ENCODE measurements at places on chromosomes 1 and 21.

GRCh38 chr1:161727256-161727924 is 6.0 kb downstream of the FCRLB start:
- DNase-seq, result no peak

GRCh38 chr21:37367336-37367702 is 746 bp downstream of the DYRK1A start:
- no peak for DNase-seq

- DNase-seq, result no peak
These were observed 3.0 kb downstream of the KIRREL1 start for GRCh38 chr1:157996433-157996832.

GRCh38 chr21:34618941-34619340 is 4.0 kb upstream of the RCAN1 start:
- no peak for DNase-seq

DNA sequence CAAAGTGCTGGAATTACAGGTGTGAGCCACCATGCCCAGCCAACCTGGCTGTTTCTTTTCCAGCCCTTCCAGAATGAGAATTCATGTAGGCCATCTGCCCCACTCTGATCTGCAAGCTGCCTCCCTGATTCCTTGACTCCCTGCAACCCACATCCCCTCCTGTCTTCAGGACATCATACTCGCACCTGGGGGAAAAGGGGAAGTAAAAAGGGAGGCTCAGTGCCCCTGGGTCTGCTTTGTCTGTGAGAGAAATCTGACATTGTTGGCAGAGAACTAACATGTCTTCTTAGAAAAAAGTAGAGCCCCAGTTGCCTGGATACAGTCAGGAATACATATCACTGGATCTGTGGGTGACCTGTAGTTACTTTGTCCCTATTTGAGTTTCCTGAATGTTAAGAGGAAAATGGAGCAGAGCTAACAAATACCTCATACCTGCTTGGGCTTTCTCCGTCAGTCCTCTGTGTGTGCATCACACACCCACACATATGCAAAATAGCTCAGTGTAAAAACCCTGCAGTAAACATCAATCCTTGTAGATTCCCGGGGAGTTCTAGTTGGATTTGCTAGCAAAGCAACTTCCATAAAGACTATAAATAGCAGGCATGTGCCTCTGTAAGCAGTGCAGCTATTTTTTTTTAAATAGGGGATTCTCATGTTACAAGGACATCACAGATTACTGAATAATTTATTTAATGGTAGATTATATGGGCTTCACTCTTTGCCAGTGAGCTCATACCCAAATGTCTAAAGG is 62.9 kb downstream of the TEX35 start:
- no peak for DNase-seq

GRCh38 chr1:8780405-8780804 is 37.0 kb downstream of the RERE start:
- no peak for DNase-seq

DNA sequence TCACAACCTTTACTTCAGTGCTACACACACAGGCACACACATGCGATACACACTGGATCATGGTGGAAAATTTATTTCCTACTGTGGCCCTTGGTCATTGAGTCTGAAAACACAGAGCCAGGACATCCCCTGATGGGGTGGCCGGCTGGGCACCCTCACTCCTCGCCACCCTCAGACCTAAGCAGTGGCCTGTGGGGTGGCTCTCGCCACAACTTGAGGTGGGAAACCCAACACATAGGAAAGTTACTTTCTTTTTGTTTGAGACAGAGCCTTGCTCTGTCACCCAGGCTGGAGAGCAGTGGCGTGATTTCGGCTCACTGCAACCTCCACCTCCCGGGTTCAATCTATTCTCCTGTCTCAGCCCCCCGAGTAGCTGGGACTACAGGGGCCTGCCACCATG is 19.4 kb downstream of the CRYAA start:
- DNase-seq, result no peak

DNA sequence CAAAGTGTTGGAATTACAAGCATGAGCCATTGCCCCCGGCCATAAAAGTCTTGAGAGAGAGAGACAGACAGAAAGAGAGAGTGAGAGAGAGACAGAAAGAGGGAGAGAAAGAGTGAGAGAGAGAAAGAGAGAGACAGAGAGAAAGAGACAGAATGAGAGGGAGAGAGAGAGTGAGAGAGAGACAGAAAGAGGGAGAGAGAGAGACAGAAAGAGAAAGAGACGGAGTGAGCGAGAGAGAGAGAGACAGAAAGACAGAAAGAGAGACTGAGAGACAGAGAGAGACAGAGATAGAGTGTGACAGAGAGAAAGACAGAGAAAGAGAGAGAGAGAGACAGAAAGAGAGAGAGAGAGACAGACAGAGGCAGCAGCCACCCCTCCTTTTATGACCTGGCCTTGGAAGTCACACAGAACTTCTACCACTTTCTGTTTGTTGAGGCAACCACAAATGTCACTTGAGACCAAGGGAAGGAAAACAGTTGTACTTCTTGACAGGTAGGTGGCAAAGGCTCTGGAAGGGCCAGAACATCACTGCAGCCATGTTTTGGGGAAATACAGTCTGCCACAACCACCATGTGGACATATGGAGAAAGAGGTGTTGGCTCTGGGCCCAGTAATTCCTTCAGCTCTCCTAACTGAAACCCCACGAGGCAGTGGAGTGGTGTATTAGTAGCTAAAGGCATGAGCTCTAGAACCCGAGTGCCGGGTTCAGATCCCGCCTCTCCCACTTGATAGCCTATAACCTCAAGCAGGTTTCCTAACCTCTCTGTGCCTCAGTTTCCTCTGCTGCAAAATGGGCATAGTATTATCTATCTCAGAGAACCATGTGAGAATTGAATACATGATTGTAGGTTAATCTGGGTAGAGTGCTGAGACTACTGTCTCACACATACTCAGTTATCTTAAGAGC is 50.6 kb downstream of the TNFRSF8 start:
- no peak for DNase-seq

GRCh38 chr1:218671573-218671972 is 326.4 kb downstream of the TGFB2 start:
- no peak for DNase-seq

GRCh38 chr1:56446531-56447098 is 132.7 kb downstream of the PLPP3 start:
- DNase-seq, result no peak
